ENCODE measurements at places on chromosomes 11 and 22.

GRCh38 chr11:95378111-95378510 lies 147.1 kb upstream of the SESN3 start:
- H3K27ac ChIP-seq = no peak overlapping the region
- no peak overlapping the region for H3K4me3 ChIP-seq
- no peak for DNase-seq
- no peaks in the 10 kb centered on the region for H3K27me3 ChIP-seq
- no peaks in the 10 kb centered on the region for H3K36me3 ChIP-seq

DNA sequence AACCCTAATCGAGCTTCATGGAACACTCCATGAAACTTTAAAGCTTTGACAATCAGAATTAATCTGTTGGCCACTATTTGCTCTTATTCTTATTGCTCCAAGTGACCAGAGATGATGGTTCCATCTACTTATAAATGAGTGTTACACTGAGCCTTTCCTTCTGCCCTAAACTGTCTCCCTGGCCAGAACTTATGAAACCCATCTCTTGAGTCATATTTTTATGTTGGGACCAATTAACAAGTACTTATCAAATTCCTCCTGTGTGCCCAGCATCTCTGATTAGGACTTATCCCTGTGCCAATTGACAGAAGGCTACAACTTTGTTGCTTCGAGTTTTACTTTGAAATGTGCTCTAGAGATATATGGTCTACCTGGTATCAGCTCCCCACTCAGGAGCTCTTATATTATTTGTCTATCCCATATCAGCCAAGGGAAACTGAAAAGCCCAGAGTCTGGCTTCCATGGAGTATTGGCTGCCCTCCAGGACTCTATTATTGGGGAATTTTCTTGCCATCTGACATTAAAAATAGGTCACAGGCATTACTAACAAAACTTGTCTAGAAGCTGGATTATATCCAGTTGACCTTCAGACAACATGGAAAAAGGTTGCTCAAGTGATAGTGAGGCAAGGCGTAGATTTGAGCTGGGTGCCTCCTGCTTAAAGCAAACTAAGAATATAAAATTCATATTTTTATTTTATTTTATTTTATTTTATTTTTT lies 8.8 kb downstream of the KREMEN1 start:
- no peak overlapping the region for H3K27ac ChIP-seq
- no peaks in the 10 kb centered on the region for H3K27me3 ChIP-seq
- no peaks in the 10 kb centered on the region for H3K36me3 ChIP-seq
- no peak for DNase-seq
- H3K4me1 ChIP-seq = peaks cover 31% of the 10 kb centered on the region

DNA sequence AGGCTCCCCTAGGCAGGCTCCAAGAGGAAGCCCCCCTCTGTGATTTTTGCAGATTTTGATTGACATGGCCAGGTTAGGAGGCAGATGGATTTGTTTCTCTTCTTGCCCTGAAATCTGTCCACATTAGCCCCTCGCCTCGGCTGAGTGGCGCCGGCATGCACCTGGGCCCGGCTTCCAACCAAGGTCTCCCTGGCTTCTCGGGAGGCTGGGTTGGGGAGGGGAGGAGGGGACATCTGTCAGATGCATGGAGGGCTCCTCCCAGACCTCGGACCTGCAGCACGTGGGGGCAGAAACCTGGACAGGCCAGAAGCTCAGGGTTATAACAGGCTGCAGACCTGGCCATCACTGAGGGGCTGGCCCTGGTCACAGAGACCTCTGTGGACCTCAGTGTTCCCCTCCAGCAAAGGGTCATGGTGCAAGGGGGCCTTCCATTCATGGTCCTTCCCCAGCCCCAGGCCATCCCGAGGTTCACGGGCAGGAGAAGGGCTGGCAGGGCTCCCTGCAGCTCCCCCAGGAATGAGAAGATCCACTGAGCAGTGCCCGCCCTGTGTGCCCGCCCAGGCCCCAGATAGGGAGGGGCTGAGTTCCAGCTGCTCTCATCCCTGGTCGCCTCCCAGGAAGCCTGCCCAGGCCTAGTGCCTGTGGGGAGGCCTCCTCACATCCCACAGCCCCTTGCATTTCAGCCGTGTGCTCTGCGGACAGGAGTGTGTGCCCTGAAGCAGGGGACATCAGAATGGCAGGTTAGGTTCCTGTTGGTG lies 747.8 kb downstream of the BRD1 start:
- H3K4me3 ChIP-seq = no peak overlapping the region
- no peak overlapping the region for H3K27ac ChIP-seq
- no peaks in the 10 kb centered on the region for H3K27me3 ChIP-seq

GRCh38 chr22:42287174-42287890 lies 16.9 kb upstream of the TCF20 start:
- peaks cover 13% of the 10 kb centered on the region for H3K4me1 ChIP-seq
- no peak overlapping the region for H3K27ac ChIP-seq
- no peak overlapping the region for H3K4me3 ChIP-seq
- DNase-seq = no peak

- H3K4me3 ChIP-seq = no peak overlapping the region
- no peak for DNase-seq
- H3K36me3 ChIP-seq = no peaks in the 10 kb centered on the region
These were observed 6.2 kb upstream of the SREBF2 start for GRCh38 chr22:41826430-41827383.

DNA sequence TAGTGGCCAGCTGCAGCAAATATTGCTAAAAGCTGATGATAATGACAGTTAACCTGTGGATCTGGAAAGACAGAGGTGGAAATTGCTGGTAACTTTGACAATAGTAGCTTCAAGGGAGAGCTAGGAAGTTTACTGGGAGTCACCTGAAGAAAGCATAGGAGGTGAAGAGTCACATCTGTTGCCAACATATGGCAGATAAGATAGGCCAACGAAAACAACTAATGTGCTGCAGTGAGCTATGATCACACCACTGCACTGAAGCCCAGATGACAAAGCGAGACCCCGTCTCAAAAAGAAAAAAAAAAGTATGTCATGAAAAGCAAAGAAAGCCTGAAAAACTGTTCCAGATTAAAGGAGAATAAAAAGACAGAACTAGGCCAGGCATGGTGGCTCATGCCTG lies 4.3 kb upstream of the PRDM10 start:
- no peaks in the 10 kb centered on the region for H3K36me3 ChIP-seq
- no peak overlapping the region for H3K4me3 ChIP-seq
- H3K27me3 ChIP-seq = no peaks in the 10 kb centered on the region
- H3K4me1 ChIP-seq = no peaks in the 10 kb centered on the region
- DNase-seq = no peak

DNA sequence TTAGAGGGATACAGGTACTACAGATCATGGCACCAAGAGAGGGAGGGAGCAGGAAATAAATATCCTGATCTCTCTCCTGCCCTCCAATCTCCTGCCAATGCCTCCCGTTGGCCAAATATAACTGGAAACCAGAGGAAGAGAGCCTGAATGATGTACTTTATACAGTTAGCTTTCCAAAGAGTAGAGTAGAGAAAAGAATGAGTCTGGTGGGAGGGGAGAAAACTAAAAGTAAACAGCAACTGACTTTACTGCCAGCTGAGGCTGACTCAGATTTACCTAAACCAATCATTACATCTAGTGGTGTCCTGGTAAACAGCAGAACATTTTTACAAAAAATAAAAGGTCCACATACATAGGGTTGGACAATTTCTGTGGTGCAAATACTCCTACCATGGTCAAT lies 5.1 kb downstream of the MPZL3 start:
- H3K27ac ChIP-seq = no peak overlapping the region
- H3K4me1 ChIP-seq = no peaks in the 10 kb centered on the region
- DNase-seq = no peak

DNA sequence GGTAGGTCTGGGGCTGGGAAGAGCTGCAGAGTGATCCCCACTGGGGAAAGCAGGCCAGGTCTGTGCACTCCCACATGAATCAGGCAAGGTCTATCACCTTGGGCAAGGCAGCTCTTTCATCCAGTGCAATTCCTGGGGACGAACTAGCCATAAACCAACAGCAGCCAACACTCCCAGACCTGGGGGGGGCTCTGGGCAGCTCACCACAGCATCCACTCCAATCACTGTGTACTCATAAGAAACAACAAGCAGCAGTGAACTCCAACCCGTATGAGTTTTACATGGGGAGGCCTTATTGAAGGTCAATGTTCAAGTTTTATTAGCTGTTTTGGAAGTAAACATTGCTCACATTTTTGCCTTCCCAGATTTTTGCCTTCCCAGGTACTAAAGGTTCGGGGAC lies 157.4 kb upstream of the NAV2 start:
- H3K27me3 ChIP-seq = no peaks in the 10 kb centered on the region
- no peaks in the 10 kb centered on the region for H3K4me1 ChIP-seq
- no peaks in the 10 kb centered on the region for H3K36me3 ChIP-seq
- H3K27ac ChIP-seq = no peak overlapping the region
- H3K4me3 ChIP-seq = no peak overlapping the region
- DNase-seq = no peak

GRCh38 chr11:13720940-13721339 lies 52.5 kb downstream of the FAR1 start:
- H3K36me3 ChIP-seq = no peaks in the 10 kb centered on the region
- no peaks in the 10 kb centered on the region for H3K4me1 ChIP-seq
- no peak overlapping the region for H3K4me3 ChIP-seq

GRCh38 chr22:45318558-45319323 lies 9.0 kb downstream of the FAM118A start:
- no peaks in the 10 kb centered on the region for H3K36me3 ChIP-seq
- H3K27me3 ChIP-seq = no peaks in the 10 kb centered on the region
- no peak for DNase-seq
- H3K27ac ChIP-seq = peak overlapping the region; percentile 81

- H3K36me3 ChIP-seq = no peaks in the 10 kb centered on the region
- DNase-seq = no peak
- no peak overlapping the region for H3K4me3 ChIP-seq
These were observed 12.5 kb downstream of the CCDC134 start for GRCh38 chr22:41812805-41813545.

GRCh38 chr11:46414466-46414796 lies 22.9 kb upstream of the CHRM4 start:
- no peaks in the 10 kb centered on the region for H3K36me3 ChIP-seq
- H3K4me1 ChIP-seq = no peaks in the 10 kb centered on the region
- no peaks in the 10 kb centered on the region for H3K27me3 ChIP-seq
- DNase-seq = no peak
- H3K27ac ChIP-seq = no peak overlapping the region

GRCh38 chr11:21465203-21465602 lies 727.7 kb upstream of the ANO5 start:
- no peaks in the 10 kb centered on the region for H3K27me3 ChIP-seq
- no peak overlapping the region for H3K27ac ChIP-seq
- no peak for DNase-seq
- no peaks in the 10 kb centered on the region for H3K36me3 ChIP-seq

- no peaks in the 10 kb centered on the region for H3K4me1 ChIP-seq
- DNase-seq = no peak
- H3K27ac ChIP-seq = no peak overlapping the region
- H3K4me3 ChIP-seq = no peak overlapping the region
These were observed 83.9 kb upstream of the TIMP3 start for GRCh38 chr22:32717337-32718240.

GRCh38 chr11:114257621-114258558 lies 38.3 kb upstream of the NNMT start:
- no peaks in the 10 kb centered on the region for H3K36me3 ChIP-seq
- peak overlapping the region; percentile 15 for H3K4me3 ChIP-seq
- peak; percentile 81 for DNase-seq
- peak overlapping the region; percentile 94 for H3K27ac ChIP-seq
- H3K4me1 ChIP-seq = peaks cover 8% of the 10 kb centered on the region

DNA sequence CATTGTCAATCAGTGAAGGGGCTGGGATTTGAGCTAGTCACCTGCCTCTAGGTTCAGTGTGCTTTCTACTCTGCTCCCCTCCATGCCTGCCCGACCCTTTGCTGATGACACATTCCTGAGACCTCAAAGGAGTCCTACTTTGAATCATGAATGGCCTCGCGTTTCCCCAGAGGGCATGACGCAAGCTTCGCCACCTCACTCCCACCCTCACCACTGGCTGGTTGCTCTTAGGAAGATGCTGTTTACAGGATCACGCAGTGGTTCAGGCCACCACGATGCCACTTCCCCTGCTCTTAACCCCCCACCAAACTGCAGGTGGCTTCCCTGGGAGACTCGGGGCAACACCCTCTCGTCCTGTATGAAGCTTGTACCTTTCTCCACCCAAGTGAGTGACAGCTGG lies 62.9 kb upstream of the B3GAT1 start:
- H3K36me3 ChIP-seq = no peaks in the 10 kb centered on the region
- no peak for DNase-seq
- no peaks in the 10 kb centered on the region for H3K4me1 ChIP-seq
- H3K4me3 ChIP-seq = no peak overlapping the region
- no peak overlapping the region for H3K27ac ChIP-seq

- peaks cover 8% of the 10 kb centered on the region for H3K4me1 ChIP-seq
- no peaks in the 10 kb centered on the region for H3K27me3 ChIP-seq
- peak overlapping the region; percentile 7 for H3K4me3 ChIP-seq
- no peaks in the 10 kb centered on the region for H3K36me3 ChIP-seq
- no peak for DNase-seq
- H3K27ac ChIP-seq = peak overlapping the region; percentile 5
These were observed 774 bp downstream of the APOBEC3D start for GRCh38 chr22:39021552-39022250.

- H3K27me3 ChIP-seq = no peaks in the 10 kb centered on the region
- H3K36me3 ChIP-seq = no peaks in the 10 kb centered on the region
- peaks cover 2% of the 10 kb centered on the region for H3K4me1 ChIP-seq
- no peak for DNase-seq
- H3K27ac ChIP-seq = no peak overlapping the region
These were observed 101.6 kb downstream of the CHST1 start for GRCh38 chr11:45563810-45564209.

GRCh38 chr11:72832301-72833082 lies 18.3 kb downstream of the ATG16L2 start:
- DNase-seq = no peak
- H3K27ac ChIP-seq = peak overlapping the region; percentile 31
- peaks cover 35% of the 10 kb centered on the region for H3K4me1 ChIP-seq
- no peaks in the 10 kb centered on the region for H3K36me3 ChIP-seq
- H3K27me3 ChIP-seq = no peaks in the 10 kb centered on the region
- no peak overlapping the region for H3K4me3 ChIP-seq

GRCh38 chr11:20158597-20159257 lies 1.5 kb downstream of the DBX1 start:
- no peaks in the 10 kb centered on the region for H3K36me3 ChIP-seq
- DNase-seq = no peak
- H3K4me1 ChIP-seq = peaks cover 2% of the 10 kb centered on the region
- no peak overlapping the region for H3K4me3 ChIP-seq
- no peak overlapping the region for H3K27ac ChIP-seq
- no peaks in the 10 kb centered on the region for H3K27me3 ChIP-seq

- no peaks in the 10 kb centered on the region for H3K36me3 ChIP-seq
- H3K4me1 ChIP-seq = no peaks in the 10 kb centered on the region
- no peak for DNase-seq
- H3K27ac ChIP-seq = no peak overlapping the region
These were observed 29.0 kb upstream of the LDLRAD3 start for GRCh38 chr11:35914816-35915215.
